Pancreas (tissue), 10 donors: ENCODE measurements at places on chromosomes 4 and X. TPM values are rescaled to one million over a fixed set of nuclear protein-coding genes. Genes with fewer than 3 reads are reported as not detected.

PF4V1 gene
- not detected for total RNA-seq

FAM236D gene
- not detected for total RNA-seq

SLC34A2 gene
- 18.3 TPM for total RNA-seq

IL2RG gene
- total RNA-seq: 0.98 TPM

SPATA18 gene
- total RNA-seq: 3.7 TPM

INTS6L gene
- 1.0 TPM for total RNA-seq

ASB12 gene
- total RNA-seq: 0.21 TPM

UGT2B17 gene
- 0.32 TPM for total RNA-seq
